Right atrium auricular region (tissue), 2 donors: ENCODE measurements at places on chromosomes 6 and 20. TPM values are rescaled to one million over a fixed set of nuclear protein-coding genes. Genes with fewer than 3 reads are reported as not detected.

ZNF318 gene
- total RNA-seq = 11.3 TPM

TRIM31 gene
- not detected for total RNA-seq

IL20RA gene
- total RNA-seq = 5.0 TPM

CLDN20 gene
- not detected for total RNA-seq

CD93 gene
- total RNA-seq = 35.7 TPM

TMC2 gene
- not detected for total RNA-seq

OPN5 gene
- not detected for total RNA-seq

C6orf58 gene
- not detected for total RNA-seq

MRAP2 gene
- total RNA-seq = not detected

TAP1 gene
- total RNA-seq = 11.9 TPM

TRIM10 gene
- not detected for total RNA-seq

DEFB127 gene
- not detected for total RNA-seq

CD109 gene
- total RNA-seq = 30.1 TPM

LY6G6F gene
- total RNA-seq = not detected

NKAPL gene
- 3.1 TPM for total RNA-seq

GRCh38 chr6:42841844-42842584, 37.4 kb upstream of the RPL7L1 start:
- no peak for DNase-seq

- DNase-seq = no peak
These were observed 6.6 kb upstream of the BMP7 start for GRCh38 chr20:57272883-57273535.

DNA sequence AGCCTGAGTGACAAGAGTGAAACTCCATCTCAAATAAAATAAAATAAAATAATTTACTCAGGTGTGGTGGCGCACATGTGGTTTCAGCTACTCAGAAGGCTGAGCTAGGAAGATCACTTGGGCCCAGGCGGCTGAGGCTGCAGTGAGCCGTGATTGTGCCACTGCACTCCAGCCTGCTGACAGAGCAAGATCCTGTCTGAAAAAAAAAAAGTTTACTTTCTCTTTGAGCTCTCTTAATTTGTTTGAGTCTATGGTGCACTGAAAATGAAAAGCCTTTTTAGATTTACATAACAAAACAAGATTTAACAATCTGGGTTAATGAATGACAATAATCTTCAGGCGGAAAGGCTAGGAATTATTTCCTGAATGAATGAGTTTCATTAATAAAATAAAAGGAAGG, 23.3 kb upstream of the NHSL1 start:
- DNase-seq = no peak

GRCh38 chr6:129593233-129593564, 116.8 kb downstream of the ARHGAP18 start:
- DNase-seq = no peak

GRCh38 chr6:169643521-169643920, 58.3 kb downstream of the WDR27 start:
- DNase-seq = no peak

- no peak for DNase-seq
These were observed 654.7 kb downstream of the EPM2A start for GRCh38 chr6:145080651-145081050.

- DNase-seq = no peak
These were observed 99.2 kb downstream of the IRAK1BP1 start for GRCh38 chr6:78966542-78966941.

DNA sequence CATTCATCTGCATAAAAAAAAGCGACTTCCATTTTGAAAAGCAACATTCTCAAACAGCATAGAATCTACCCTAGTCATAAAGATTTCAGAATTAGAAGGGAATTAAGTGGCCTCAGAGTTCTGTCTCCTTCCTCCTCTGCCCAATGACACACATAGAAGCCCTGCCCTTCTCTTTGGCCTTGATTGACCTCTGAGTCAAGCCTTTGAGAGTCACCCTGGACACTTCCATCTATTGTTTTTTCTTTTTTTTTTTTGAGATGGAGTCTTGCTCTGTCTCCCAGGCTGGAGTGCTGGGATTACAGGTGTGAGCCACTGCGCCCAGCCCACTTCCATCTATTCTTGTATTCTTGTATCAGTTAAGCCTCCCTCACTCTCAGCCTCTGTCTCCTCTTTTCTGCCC, 44.8 kb upstream of the CTNNBL1 start:
- no peak for DNase-seq

DNA sequence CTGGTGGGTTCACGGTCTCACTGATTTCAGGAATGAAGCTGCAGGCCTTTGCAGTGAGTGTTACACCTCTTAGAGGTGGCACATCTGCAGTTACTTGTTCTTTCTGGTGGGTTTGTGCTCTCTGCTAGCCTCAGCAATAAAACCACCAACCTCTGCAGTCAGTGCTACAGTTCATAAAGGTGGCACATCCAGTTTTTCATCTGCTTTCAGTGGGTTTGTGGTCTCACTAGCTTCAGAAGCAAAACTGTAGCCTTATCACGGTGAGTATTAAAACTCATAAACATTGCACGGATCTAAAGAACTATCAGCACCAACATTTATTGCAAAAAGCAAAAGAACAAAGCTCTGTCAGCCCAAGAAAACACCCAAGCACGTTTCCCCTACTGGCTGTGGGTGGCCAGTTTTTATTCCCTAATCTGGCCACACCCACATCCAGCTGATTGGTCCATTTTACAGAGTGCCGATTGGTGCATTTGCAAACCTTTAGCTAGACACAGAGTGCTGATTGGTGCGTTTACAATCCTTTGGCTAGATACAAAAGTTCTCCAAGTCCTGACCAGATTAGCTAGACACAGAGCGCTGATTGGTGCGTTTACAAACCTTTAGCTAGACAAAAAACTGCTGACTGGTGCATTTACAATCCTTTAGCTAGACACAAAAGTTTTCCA, 3.4 kb upstream of the TMEM14C start:
- DNase-seq = no peak

DNA sequence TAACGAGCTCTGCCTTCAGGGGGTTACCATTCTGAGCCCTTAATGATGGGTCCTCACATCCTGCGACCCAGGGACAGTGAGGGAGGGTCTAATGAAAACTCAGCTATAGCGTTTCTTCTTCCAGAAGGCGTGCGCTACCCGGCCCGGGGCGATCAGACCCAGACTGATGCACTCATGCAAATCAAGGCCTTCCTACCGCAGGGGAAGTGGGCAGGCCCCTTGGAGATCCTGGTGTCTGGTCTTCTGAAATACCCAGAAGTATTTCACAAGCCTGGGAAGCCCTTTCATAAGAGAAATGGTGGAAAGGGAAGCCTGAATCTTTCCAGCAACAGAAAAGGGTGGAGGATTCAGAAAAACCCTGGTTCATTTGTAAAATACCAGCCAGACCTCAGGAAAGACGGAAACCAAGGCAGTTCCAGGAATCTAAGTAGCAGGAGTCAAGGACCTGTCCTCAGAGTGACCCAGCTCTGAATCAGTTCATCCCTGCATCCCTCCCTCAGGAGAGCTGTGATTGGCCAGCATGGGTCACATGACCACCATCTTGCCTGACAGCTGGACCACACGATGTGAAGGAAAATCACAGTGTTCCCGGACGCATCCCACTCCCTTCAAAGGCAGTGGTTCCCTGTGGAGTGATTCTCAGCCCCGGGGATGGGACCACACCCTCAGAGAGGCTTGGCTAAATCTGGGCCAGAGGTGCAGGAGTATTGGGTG, 12.7 kb downstream of the BFSP1 start:
- DNase-seq = no peak

- DNase-seq = no peak
These were observed 7.5 kb downstream of the DIDO1 start for GRCh38 chr20:62918831-62919230.

GRCh38 chr6:43185391-43185985, 3.5 kb downstream of the CUL9 start:
- DNase-seq = no peak

- peak; percentile 9 for DNase-seq
These were observed 74.5 kb upstream of the FRMD1 start for GRCh38 chr6:168153553-168153952.

GRCh38 chr20:23090147-23090546, 4.0 kb upstream of the CD93 start:
- no peak for DNase-seq

DNA sequence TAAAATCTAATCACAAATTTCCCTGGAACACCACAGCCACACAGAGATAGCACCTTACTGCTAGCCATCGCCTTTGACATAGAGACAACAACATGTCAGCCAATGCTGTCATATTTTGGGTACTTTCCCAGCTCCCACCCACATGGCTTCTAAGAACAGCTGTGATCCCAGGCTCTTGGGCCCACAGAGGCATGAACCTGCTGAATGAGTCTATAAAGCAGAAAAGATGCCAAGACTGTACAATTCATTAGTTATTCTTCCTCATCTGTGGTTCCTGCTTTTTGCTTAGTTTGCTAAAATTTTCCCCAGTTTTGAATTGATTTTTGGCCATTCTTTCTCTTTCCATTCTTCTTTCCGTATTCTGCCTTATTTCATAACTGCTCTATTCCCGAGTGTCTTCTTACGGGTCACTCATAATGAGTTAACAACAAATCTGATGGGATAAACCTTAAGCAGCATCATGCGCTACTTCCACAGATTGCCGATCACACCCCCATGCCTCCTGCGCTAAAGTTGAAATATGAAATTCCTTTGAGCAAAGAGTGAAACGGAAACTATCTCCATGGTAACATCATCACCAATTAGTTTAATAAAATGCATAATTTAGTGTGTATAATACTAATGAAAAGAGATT, 327.3 kb upstream of the HSF2 start:
- DNase-seq = no peak

DNA sequence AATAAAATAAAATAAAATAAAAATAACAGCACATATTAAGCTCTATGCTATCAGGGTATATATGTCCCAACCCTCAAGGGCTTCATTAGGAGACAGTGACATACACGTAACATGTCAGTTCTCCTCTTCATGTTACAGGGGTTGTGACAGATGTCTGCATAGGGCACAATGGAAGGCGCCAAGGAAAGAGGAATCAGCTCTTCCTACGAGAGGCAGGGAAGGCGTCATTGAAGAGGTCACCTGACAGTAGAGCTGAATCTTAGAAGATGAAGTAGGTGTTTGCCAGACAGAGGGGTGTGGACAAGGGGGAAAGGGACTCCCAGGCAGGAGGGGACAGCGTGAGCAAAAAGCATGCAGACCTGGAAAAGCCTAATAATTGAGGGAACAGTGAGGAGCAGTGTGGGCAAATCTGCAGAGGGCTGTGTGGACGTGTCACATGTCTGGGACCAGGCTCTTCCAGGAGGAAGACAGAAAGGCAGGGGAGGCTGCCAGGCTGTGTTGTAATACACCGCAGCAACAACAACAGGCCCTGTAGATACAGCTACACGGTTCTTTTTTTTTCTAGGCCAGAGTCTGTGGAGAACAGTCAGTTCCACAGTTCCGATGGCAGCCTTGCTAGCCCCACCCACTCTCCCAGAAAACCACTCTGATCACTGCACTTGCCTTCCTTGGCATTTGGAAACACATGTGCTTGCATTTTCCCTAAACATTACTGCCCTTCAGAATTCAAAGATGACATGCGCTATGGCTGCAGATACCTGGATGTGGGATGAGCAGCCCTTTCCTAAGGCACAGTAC, 2.5 kb upstream of the FKBP5 start:
- peak; percentile 95 for DNase-seq

DNA sequence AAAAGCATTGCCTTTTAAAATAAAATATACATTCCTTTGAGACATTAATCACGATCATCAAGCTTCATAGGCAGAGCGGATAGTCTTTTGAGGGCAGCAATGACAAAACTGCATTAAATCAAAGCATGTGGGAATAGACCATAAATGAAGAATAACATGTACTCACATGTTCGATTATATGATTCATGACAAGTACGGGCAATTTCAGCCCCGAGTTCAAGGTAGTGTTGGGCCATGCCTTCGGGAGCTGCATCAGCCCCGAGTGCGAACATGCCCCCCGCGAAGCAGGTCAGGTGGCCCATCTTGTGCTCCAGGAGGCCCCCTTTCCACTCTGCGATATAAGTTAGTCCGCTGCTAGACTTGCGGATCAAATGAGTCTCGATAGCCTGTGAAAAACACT, 111.0 kb upstream of the FAM184A start:
- no peak for DNase-seq

DNA sequence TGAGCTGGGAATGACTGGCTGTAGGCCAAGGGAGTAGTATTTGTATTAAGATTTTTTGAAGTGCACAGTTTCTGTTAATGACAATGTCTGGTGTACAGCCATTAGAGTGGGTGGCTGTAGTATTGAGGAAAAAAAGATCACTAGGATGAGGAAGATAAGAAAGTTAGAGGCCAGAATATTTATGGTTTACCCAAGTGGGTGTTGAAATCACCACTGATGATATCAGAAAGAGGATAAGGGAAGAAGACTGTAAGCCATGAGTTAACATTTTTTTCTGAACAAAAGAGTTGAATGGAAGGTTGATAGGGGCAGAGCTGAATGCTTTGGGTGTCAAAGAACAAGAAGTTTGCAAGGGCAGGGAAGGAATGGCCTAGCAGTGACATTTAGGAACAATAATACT, 104.7 kb downstream of the PRDM13 start:
- no peak for DNase-seq

- DNase-seq = no peak
These were observed 15.9 kb upstream of the PCMTD2 start for GRCh38 chr20:64239449-64240242.

DNA sequence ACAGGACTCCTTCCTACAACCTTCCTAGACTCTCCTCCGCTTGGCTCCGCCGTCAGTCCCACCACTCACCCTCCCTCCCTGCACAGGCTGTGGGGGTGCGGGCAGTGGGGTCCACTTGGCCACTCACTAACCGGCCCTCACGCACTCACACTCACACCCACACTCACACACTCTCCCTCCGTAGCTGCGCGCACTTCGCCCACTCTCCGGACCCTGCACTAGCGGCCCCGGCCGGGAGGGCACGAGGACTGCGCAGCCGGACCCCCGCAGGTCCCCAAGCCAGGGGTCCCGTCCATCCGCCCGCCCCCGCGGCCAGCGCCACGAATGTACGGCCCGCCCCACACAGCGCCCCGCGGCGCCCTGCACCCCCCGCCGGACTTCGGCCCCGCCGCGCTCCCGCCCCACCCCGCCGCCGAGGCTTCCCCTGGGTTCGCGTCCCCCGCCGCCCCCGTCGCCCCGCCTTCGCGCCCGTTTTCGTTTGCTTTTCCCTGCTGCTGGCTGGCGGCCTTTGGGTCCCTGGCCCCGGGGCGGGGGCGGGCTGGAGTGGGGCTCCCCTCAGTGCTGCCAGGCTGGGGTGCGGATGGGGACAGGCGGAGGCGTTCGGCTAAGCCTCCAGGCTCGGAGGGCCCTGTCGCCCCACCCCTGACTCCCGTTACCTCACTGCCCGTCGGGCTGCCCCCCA, 23.0 kb upstream of the SLC22A7 start:
- no peak for DNase-seq

DNA sequence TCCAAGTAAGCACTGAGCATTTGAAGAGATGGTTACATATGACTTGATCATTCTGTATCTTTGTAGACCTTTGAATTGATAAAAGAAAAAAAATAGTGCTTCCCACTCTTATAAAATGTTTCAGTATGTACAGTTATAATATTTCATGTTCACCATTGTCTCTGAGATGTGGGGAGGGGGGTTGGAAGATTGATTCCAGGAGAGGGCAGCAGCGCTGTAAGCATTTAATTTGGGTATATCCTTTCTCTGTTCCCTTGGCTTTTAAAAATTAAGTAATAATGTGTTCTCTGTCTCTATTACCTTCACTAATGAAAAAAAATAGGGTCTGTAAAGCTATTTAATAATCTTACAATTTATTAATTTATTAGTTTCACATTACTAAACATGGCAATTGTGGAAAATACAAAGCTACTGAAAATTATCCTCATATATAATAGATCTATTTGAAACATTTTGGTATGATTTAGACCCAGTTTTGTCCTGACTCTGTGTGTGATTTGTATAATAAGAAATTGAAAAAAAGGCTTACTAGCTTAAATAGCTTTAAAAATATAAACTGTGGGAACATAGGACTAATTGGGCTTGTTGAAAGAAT, 341.2 kb downstream of the CDKAL1 start:
- DNase-seq = no peak

GRCh38 chr6:71190809-71191208, 97.8 kb upstream of the OGFRL1 start:
- DNase-seq = no peak
